Naive B cell (primary cell): ENCODE measurements at places on chromosomes 16 and 17.

GRCh38 chr16:79640513-79641360, 40.2 kb upstream of the MAF start:
- DNase-seq, result no peak
- no peak overlapping the region for H3K27ac ChIP-seq
- no peaks in the 10 kb centered on the region for H3K36me3 ChIP-seq
- H3K4me1 ChIP-seq, result no peaks in the 10 kb centered on the region

GRCh38 chr17:57533684-57534305, 211.3 kb downstream of the CCDC182 start:
- no peaks in the 10 kb centered on the region for H3K27me3 ChIP-seq
- no peak overlapping the region for H3K27ac ChIP-seq
- no peak for DNase-seq
- H3K4me1 ChIP-seq, result peaks cover 59% of the 10 kb centered on the region

- H3K4me3 ChIP-seq, result no peak overlapping the region
- peaks cover 12% of the 10 kb centered on the region for H3K4me1 ChIP-seq
- H3K27me3 ChIP-seq, result no peaks in the 10 kb centered on the region
- DNase-seq, result no peak
- H3K27ac ChIP-seq, result peak overlapping the region; percentile 52
- H3K36me3 ChIP-seq, result peaks cover 5% of the 10 kb centered on the region
Measured at GRCh38 chr17:64051153-64051552, 30.7 kb upstream of the ICAM2 start.

DNA sequence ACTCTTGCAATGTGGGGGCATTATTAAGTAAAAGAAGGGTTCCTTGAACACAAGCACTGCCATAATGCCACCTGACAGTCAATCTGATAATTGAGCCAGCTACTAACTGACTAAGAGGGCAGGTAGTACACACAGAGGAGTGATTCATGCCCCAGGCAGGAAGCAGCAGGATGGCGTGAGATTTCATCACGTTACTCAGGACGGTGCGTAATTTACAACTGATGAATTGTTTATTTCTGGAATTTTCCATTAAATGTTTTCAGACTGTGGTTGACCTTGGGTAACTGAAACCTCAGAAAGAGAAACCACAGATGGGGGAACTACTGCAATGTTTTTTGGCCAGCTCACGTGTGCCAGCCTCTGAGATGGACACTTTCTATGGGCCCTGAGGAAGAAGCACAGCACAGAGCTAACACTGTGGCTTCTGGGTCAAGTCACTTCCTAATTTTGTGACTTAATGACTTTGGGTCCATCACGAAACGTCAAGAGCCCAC, 46.7 kb downstream of the C17orf67 start:
- peak; percentile 5 for DNase-seq
- H3K4me3 ChIP-seq, result no peak overlapping the region
- H3K27ac ChIP-seq, result peak overlapping the region; percentile 74
- no peaks in the 10 kb centered on the region for H3K27me3 ChIP-seq
- H3K36me3 ChIP-seq, result peaks cover 2% of the 10 kb centered on the region

DNA sequence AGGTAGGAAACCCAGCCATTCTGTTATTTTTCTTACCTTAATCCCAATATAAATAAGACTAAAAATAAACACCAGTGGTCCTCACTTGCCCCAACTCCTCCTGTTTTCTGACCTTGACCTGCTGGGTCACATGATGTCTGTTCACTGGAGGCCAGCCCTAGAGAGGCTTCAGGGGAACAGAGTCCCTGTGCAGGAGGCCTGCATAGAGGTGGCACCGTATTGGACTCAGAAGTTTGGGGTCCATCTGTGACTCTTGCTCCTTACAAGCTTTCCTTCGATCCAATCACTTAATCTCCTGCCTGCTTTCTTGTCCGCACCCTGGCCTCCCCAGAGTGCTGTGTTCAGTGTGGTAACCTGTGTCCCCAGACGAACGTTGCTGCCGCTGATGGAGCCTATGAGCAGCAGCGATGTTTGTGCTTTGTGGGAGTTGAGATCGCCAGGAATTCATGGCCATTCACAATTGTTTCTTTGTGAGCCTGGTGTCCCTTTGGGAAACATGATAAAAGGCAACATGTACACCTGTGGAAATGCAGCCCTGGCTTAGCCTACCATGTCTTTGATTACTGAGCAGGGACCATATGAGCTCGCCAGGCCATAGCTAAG, 4.7 kb downstream of the IGSF6 start:
- no peaks in the 10 kb centered on the region for H3K27me3 ChIP-seq
- peak overlapping the region; percentile 97 for H3K27ac ChIP-seq
- no peaks in the 10 kb centered on the region for H3K36me3 ChIP-seq
- peaks cover 86% of the 10 kb centered on the region for H3K4me1 ChIP-seq
- no peak for DNase-seq
- H3K4me3 ChIP-seq, result peak overlapping the region; percentile 64

DNA sequence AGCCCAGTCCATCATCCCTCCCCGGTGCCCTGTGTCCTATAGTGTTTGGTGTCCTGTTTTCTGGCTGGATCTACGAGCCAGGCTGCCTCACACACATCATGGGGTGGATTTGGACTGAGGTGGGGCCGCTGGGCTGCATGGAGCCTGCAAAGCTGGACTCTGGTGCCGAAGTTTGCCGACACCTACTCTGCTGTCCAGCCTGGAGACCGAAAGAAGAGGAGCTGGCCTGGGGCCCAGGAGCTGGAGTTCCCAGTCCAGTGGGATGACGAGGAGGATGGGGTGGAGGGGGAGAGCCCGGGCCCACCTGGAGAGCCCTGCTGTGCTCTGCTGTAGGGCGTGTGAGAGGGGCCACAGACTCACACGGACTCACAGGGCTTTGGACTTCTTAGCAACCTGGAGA, 40.3 kb upstream of the ENPP7 start:
- no peaks in the 10 kb centered on the region for H3K4me1 ChIP-seq
- no peaks in the 10 kb centered on the region for H3K36me3 ChIP-seq
- no peak for DNase-seq
- H3K27ac ChIP-seq, result no peak overlapping the region
- H3K27me3 ChIP-seq, result peaks cover 60% of the 10 kb centered on the region

- no peak for DNase-seq
- peaks cover 73% of the 10 kb centered on the region for H3K4me1 ChIP-seq
- H3K4me3 ChIP-seq, result no peak overlapping the region
- no peaks in the 10 kb centered on the region for H3K36me3 ChIP-seq
Measured at GRCh38 chr17:41307647-41308046, 1.5 kb downstream of the KRTAP16-1 start.

- peaks cover 31% of the 10 kb centered on the region for H3K4me1 ChIP-seq
- no peak overlapping the region for H3K27ac ChIP-seq
- peak overlapping the region; percentile 95 for H3K4me3 ChIP-seq
- no peak for DNase-seq
- H3K27me3 ChIP-seq, result no peaks in the 10 kb centered on the region
Measured at GRCh38 chr17:45136846-45137560, 1.5 kb downstream of the ACBD4 start.

- H3K27ac ChIP-seq, result no peak overlapping the region
- no peak overlapping the region for H3K4me3 ChIP-seq
- no peaks in the 10 kb centered on the region for H3K4me1 ChIP-seq
- peaks cover 16% of the 10 kb centered on the region for H3K27me3 ChIP-seq
- DNase-seq, result no peak
Measured at GRCh38 chr17:27825459-27825858, 25.1 kb upstream of the NOS2 start.

DNA sequence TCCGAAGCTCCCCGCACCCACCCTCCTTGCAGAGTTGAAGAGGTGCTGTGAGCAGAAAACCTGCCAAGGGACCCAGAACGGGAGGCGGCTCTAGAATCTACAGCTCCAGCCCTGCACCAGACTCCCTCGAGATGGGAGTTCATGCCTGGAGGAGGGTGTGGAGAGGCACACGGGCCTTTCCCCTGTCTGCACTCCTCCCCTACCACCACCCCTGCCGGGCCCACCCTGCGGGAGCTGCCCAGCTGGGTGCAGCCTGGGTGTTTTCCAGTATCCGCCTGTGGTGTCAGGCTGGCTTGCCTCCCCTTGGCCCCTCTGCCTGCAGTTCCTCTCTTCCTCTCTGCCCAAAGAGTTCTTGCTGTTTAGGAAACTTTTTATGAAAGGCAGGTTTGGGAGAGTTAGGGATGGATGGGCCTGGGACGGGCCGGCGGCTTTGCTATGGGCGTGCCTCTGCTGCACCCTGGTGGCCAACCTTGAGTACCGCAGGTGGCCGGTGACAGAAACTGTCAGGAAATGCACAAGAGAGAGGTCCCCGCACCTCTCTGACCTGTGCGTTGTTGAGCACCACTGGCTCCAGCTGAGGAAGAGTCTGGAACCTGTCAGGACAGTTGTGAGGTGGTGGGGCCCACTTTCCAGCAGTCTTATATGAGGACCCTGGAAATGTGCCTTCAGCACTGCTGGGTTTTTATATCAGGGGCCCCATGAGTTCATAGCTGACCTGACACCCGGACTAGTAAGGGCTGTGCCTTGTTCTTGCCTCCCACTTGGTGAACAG, 354.1 kb downstream of the SEC14L1 start:
- H3K4me1 ChIP-seq, result peaks cover 41% of the 10 kb centered on the region
- H3K27ac ChIP-seq, result peak overlapping the region; percentile 94
- H3K4me3 ChIP-seq, result no peak overlapping the region
- DNase-seq, result peak; percentile 65
- peaks cover 9% of the 10 kb centered on the region for H3K36me3 ChIP-seq

GRCh38 chr17:83159204-83160049, 80.0 kb downstream of the METRNL start:
- H3K27ac ChIP-seq, result no peak overlapping the region
- DNase-seq, result no peak
- peaks cover 32% of the 10 kb centered on the region for H3K27me3 ChIP-seq
- H3K4me1 ChIP-seq, result peaks cover 8% of the 10 kb centered on the region

DNA sequence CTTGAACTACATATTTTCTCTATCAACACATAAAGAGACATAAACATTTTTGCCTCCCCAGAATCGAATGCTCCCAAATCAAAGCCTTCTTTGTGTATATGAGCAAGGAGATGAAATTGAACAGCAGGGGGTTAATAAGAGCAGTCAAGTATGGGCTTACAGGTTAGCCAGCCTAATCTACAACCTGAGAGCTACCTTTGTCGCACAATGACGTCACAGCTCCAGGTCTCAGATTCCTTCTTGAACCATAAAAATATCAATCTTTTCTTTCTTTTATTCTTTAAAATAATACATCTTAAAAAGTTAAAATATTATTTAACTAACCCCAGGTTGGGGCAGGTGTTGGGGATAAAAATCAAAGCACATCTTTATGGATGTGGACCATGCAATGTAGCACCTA, 482.9 kb upstream of the CDH11 start:
- H3K27me3 ChIP-seq, result no peaks in the 10 kb centered on the region
- H3K36me3 ChIP-seq, result no peaks in the 10 kb centered on the region
- no peak overlapping the region for H3K27ac ChIP-seq
- DNase-seq, result no peak

DNA sequence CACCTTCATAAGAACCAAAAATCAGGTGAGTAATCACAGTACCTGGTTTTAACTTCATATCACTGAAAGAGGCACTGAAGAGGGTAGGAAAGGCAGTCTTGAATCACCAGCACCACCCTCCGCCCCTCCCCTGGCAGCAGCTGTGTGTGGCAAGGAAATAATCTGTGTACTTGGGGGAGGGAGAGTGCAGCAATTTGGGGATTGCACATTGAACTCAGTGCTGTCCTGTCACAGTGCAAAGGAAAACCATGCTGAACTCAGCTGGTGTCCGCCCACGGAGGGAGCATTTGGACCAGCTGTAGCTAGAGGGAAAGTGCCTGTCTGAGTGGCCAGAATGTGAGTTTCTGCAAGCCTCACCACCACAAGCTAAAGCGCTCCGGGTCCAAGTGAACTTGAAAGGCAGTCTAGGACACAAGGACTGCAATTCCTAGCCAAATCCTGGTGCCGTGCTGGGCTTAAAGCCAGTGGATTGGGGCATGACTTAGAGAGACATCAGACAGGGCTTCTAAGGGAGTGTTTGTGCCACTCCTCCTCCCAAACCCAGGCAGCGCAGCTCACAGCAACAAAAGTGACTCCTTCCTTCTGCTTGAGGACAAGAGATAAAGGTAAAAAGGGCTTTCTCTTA, 39.7 kb upstream of the ALDH3A1 start:
- no peaks in the 10 kb centered on the region for H3K27me3 ChIP-seq
- H3K4me3 ChIP-seq, result no peak overlapping the region
- H3K27ac ChIP-seq, result no peak overlapping the region
- H3K36me3 ChIP-seq, result peaks cover 7% of the 10 kb centered on the region
- no peak for DNase-seq

DNA sequence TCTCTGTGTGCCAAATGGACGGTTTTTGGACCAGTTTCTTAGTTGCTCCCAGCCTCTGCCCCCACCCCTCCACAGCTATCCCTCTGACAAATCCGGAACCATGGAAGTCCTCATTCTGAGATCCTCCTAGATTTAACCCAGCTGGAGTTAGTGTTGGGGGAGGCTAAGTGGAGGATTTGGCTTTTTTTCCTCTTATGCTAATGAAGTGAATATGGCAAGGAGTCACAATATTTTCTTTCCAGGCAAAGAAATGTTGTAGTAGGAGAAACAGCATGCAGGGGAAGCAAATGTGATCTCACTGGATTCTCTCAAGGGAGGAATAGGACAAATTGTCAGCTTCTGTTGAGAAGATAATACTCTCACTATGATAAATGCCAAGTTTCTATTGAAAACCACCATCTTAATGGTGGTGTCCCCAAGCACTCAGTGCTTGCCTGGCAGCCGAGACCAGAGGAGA, 159.5 kb downstream of the MSI2 start:
- no peak for DNase-seq
- H3K27ac ChIP-seq, result no peak overlapping the region
- peaks cover 26% of the 10 kb centered on the region for H3K4me1 ChIP-seq
- H3K4me3 ChIP-seq, result no peak overlapping the region
- peaks cover 17% of the 10 kb centered on the region for H3K36me3 ChIP-seq

DNA sequence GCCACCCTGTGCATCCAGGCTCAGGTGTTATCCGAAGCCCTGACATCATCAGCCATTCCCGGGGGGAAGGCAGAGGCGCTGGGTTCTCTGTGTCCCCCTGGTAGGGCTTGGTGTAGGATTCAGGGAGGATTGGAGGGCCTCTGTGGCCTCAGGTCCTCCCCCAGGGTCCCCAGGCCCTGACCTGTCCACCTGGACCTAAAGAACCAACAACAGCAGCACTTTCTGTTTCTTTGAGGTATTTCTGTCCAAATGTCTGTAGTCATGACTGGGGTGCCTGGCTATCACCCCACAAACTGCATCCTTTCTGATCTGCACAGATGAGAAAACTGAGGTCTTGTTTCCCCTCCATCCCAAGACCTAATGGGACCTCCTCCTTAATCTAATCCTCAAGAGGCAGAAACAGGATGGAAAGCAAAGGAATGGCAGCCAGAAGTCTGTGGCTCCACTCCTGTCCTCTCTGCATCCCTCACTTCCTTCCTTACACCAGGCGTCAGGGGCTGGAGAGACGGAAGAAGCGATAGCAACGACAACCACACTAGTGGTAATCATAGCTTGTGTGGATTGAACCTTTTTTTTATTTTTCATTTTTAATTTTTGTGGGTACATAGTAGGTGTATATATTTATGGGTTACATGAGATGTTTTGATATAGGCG, 11.8 kb downstream of the NLRC5 start:
- peaks cover 52% of the 10 kb centered on the region for H3K4me1 ChIP-seq
- H3K4me3 ChIP-seq, result peak overlapping the region; percentile 10
- peak overlapping the region; percentile 94 for H3K27ac ChIP-seq
- H3K36me3 ChIP-seq, result no peaks in the 10 kb centered on the region
